ENCODE measurements at places on chromosomes 3 and 15.

- DNase-seq, result no peak
Observed at GRCh38 chr3:99645277-99646106, 7.1 kb downstream of the COL8A1 start.

DNA sequence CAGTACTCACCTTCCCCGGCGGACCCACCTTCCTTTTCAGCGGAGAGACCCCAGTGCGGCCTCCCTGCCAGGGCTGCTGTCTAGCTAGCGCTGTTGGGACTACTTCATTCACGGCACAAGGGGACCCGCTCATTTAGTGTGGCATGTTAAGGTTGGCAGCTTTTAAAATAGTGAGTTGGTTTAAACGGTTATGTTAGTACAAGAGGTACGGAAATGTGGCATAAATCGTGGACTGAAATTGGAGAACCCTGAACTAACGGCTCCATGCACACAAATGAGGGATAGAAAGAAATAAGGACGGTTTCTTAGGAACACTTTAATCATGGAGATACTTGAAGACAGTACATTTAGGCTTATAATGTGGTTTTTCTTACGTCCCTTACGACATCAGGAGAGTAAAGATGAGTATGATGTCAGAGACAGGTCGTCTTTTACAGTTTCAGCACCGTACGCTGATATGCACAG lies 752 bp downstream of the CEP63 start:
- DNase-seq, result no peak

GRCh38 chr15:91422797-91423196 lies 322.7 kb downstream of the SV2B start:
- DNase-seq, result no peak

DNA sequence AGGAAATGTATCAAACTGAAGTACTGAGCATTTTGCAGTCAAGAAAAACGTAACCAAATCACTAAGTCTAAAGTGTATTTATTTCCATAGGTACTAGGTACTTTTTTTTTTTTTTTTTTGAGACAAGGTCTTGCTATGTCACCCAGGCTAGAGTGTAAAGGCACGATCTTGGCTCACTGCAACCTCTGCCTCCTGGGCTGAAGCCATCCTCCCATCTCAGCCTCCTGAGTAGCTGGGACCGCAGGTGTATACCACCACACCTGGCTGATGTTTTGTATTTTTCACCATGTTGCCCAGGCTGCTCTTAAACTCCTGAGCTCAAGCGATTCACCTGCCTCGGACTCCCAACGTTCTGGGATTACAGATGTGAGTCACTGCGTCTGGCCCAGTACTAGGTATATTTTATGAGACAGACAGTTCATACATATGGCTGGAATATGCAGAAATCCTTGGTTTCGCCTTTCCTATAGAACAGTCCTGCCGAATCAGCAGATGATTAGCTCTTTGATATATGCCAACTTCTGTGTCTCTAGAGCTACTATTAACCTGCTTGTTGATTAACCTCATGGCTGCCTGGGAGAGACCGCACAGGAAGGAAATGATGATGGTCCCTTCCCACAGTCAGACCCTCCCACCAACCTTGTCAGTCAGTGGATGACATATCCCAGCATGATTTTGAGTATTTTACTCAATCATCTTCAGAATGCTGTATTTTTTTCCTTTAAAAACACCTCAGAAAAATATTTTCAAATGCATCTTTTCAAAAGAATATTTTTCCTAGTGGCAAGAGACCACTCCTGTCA lies 32.3 kb downstream of the TMOD3 start:
- peak; percentile 61 for DNase-seq

GRCh38 chr15:87129916-87130315 lies 1050.2 kb downstream of the AGBL1 start:
- DNase-seq, result no peak

DNA sequence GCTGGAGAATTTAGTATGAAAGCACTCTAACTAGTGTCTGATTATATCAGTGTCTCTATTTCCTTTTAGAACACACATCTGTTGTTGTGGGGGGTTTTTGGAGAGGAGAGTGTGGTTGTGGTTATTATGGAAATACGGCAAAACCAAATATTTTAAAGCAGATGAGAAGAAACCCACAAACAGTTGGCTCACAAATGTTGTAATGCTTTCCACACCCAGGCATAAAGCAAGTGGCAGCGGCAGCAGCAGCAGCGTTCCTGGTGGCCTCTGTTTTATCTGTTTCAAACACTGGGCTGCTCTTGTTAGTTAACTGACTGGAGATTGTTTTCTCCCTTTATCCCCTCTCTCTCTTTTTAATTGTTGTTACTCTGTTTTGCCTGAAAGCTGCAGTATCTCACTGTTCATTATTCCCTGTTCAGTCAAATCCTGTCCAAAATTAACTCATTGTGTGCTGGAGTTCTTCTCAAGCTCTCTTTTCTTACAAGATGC lies 1045.5 kb upstream of the NR2F2 start:
- DNase-seq, result peak; percentile 17

GRCh38 chr3:151434151-151434890 lies 26.5 kb downstream of the IGSF10 start:
- DNase-seq, result no peak

DNA sequence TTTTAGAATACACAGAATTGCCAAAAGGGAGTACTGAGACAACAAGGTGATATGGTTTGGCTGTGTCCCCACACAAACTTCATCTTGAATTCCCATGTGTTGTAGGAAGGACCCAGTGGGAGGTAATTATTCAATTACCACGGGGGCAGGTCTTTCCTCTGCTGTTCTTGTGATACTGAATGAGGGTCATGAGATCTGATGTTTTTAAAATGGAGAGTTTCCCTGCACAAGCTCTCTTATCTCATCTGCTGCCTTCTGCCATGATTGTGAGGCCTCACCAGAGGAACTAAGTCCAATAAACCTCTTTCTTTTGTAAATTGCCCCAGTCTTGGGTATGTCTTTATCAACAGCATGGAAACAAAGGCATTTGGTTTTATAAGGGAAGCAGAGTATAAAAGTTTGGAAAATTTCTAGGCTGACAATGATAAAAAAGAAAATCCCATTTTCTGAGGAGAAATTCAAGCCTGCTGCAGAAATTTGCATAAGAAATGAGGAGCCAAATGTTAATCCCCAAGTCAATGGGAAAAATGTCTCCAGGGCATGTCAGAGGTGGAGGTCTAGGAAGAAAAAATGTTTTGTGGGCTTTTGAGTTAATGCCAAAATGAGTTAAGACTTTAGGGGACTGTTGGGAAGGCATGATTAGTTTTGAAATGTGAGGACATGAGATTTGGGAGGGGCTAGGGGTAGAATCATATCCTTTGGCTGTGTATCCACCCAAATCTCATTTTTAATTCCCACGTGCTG lies 130.5 kb upstream of the THRB start:
- no peak for DNase-seq

GRCh38 chr3:96958856-96959255 lies 144.5 kb downstream of the EPHA6 start:
- DNase-seq, result no peak

- DNase-seq, result no peak
Observed at GRCh38 chr15:64647367-64647766, 128.0 kb downstream of the RBPMS2 start.

- no peak for DNase-seq
Observed at GRCh38 chr15:82548700-82549099, 8.4 kb upstream of the RPS17 start.

GRCh38 chr3:94360987-94361386 lies 298.1 kb downstream of the NSUN3 start:
- DNase-seq, result no peak

- no peak for DNase-seq
Observed at GRCh38 chr3:23856286-23856685, 50.5 kb downstream of the UBE2E1 start.

- DNase-seq, result no peak
Observed at GRCh38 chr3:61649381-61650170, 88.2 kb downstream of the PTPRG start.

DNA sequence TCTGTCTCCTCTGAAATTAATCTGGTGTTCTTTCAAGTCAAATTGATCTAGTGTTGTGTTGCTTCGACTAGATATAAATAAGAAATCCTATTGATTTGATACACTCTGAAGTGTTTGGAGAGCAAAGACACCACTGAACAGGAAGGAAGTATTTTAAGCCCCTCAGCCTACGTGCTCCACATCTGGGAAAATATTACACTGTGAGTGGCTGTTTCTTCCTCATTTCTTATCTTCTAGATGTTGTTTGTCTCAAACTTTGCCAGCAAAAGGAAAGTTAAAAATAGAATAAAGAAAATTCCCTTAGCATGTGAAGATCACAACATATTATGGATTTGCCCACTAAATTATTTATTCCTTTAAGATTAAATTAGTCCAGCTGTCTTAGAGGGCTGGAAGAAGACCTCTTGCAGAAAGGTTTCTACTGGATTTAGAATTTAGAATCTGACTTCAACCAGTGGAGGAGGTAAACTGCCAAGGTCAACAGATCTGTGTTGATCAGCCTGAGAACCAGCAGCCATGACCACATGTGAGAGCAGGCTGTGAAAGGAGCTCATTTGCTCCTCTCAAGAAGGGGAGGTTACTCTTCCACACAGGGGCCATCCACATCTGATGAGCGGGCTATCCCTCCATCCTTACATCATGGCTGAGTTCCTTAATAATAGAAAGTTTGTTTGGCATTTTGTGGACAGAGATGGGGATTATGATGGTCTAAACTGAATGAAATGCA lies 46.3 kb upstream of the ACKR4 start:
- DNase-seq, result no peak

DNA sequence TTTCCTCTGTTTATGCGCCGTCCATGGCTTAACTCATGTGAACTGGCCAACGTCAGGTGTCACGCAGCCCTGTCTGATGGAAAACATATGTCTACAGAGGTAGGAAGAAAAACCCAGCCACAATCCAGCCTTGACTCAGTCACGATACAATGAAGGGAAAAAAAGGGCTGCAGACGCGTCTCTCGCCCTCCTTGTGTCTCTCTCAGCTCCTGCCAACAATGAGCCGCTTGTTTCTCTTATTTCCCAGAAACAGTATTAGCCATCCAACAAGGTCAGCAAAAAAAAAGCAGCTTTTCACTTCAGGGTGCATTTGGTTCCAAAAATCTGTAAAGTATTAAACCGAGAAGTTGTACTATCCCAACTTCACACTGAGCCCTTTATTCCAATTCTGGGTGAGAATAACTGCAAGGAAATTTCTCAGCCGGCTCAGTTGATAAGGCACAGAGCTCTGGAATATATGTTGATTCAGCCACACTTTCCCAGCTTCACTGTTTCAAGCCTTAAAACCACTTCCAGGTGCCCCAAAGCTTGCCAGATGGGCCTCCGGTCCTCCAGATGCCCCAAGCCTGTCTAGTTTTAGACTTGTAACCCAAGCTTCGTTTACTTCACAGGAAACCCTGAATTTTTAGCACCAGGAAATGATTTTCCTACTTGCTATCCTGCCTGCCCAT lies 79.4 kb downstream of the TM4SF4 start:
- no peak for DNase-seq

GRCh38 chr15:74669627-74670026 lies 26.2 kb downstream of the EDC3 start:
- DNase-seq, result no peak

DNA sequence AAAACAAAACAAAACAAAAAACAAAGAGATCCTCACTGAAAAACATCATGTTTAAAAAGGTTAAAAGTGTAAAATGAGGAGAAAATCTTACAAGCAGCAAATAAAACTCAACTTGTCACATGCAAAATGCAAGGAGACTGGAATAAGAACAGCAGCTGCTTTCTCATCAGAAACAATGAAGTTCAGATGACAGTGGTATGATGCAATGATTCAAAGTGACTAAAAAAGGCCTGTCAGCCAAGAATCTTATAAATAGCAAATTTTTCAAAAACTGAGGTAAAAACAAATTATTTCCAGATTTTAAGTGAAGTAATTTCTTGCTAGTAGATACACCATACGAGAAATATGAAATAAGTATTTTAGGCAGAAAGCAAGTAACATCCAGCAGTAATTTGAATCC lies 68.6 kb upstream of the EPHA3 start:
- no peak for DNase-seq

GRCh38 chr3:14410503-14411165 lies 8.2 kb downstream of the SLC6A6 start:
- DNase-seq, result peak; percentile 52

DNA sequence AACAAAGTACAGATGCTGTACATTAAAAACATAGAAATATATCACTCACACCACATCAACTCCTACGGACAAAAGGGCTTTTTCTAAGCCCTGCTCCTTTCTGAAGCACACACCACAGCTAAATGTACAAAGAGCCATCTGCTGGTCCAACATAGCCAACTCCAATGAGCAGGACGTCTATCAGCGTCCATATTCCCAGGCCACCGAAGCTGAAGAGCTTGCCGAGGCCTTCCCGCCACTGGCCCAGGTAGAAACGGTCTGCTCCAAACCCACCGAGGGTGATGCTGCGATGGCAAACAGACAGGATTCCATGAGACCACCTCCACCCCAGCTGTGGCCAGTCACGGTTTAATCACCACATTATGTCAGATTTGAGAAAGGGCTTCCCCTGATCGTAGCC lies 9.8 kb downstream of the TM2D3 start:
- DNase-seq, result no peak

DNA sequence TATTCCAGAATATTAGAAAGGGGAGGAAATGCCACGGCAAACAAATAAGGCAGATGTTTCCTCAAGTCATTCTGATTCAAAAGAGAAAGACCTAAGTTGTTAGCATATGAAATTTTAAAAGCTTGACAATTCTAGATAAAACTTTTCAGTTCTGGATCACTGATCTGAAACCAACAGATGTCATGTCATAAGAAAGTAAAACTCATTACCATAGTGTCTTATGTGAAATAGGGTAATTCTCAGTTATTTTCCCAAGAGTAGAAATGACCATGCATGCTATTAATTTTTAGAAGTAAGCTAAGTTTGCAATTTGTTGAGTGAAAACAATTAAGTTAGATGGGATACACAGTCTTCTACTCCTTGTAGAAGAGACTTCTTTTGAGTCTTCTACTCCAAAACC lies 630.3 kb downstream of the NAALADL2 start:
- DNase-seq, result no peak

- no peak for DNase-seq
Observed at GRCh38 chr15:40435710-40436089, 5.1 kb upstream of the BAHD1 start.

GRCh38 chr15:60721707-60722106 lies 242.8 kb upstream of the ICE2 start:
- DNase-seq, result no peak

- DNase-seq, result no peak
Observed at GRCh38 chr3:27880969-27881892, 159.1 kb upstream of the EOMES start.

GRCh38 chr3:50241163-50241562 lies 5.2 kb downstream of the GNAI2 start:
- DNase-seq, result no peak

- DNase-seq, result no peak
Observed at GRCh38 chr3:98534734-98535133, 3.0 kb downstream of the GPR15 start.

DNA sequence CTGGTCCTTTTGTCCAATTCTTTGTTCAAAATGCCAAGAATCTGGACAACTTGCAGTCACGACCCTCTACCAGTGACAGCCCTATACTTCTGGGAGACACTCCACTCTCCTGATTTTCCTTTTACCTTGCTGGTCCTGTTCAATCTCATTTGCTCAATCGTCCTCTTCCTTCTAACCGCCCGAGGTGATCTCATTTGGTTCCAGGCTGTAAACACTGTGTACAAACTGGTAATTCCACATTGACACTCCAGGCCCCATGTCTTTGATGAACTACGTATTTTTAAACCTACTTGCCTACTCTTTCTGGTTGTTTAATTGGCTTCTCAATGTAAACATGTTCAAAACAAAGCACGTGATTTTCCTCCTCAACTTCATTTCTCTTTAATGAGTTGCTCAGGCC lies 23.7 kb upstream of the C3orf49 start:
- no peak for DNase-seq

GRCh38 chr3:177357352-177358090 lies 160.2 kb upstream of the TBL1XR1 start:
- no peak for DNase-seq

GRCh38 chr3:93867425-93867824 lies 106.3 kb downstream of the PROS1 start:
- DNase-seq, result no peak
